ENCODE measurements at places on chromosomes 2 and 18. TPM values are rescaled to one million over a fixed set of nuclear protein-coding genes. Genes with fewer than 3 reads are reported as not detected.

- H3K4me1 ChIP-seq, result no peaks in the 10 kb centered on the region
- no peaks in the 10 kb centered on the region for H3K36me3 ChIP-seq
Observed at GRCh38 chr2:128573531-128573930, 254.9 kb upstream of the HS6ST1 start.

DNA sequence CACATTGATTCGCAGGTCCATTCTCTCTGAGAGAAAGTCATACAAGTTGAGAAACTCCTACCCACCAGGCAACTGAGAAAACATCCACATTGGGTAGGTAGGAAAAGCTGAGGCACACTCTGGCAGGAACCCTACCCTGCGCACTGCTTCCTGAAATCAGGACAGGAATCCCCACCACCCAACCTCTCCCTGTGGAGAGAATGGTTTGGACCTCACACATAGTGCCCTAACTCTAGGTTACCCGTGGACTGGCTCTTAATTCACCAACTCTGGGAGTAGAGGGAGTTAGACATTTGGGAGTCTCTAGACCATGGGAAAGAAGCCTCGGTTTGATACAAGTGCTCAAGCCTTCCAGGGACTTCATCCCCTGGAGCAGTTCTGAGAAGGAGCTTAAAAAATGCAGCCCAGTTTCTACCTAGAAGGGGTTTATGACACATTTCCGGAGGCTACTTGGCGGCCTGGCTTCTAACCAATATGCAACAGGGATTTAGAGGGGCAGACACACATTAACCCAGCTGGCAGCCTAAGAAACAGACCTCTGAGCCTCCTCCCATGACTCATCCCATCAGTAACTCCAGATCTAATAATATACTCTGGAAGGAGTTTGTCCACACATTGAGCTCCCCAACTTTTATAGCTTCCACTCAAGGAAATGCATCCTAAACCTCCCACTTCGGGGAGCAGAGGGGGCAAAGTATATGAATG is 136.7 kb downstream of the EML6 start:
- no peaks in the 10 kb centered on the region for H3K27me3 ChIP-seq
- H3K4me1 ChIP-seq, result no peaks in the 10 kb centered on the region
- DNase-seq, result no peak
- H3K27ac ChIP-seq, result no peak overlapping the region

DNA sequence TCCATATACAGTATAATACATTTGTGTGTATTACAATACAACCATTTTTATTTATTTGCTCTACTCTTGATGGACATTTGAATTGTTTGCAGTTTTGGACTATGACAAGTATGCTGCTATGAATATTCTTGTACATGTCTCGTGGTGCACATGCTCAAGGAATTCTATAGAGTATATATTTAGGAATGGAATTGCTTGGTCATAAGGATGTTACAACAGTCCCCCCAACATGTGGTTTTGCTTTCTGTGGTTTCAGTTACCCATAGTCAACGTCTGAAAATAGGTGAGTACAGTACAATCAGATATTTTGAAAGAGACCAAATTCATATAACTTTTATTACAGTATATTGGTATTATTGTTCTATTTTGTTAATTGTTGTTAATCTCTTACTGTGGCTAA is 24.1 kb upstream of the PLEKHM3 start:
- no peak overlapping the region for H3K4me3 ChIP-seq
- no peak overlapping the region for H3K27ac ChIP-seq
- H3K36me3 ChIP-seq, result no peaks in the 10 kb centered on the region
- no peak for DNase-seq
- H3K4me1 ChIP-seq, result no peaks in the 10 kb centered on the region

DNA sequence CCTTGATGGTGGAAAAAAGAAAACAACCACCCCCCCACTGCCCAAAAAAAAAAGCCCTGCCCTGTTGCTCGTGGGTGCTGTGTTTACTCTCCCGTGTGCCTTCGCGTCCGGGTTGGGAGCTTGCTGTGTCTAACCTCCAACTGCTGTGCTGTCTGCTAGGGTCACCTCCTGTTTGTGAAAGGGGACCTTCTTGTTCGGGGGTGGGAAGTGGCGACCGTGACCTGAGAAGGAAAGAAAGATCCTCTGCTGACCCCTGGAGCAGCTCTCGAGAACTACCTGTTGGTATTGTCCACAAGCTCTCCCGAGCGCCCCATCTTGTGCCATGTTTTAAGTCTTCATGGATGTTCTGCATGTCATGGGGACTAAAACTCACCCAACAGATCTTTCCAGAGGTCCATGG is 28.0 kb downstream of the MAL start:
- no peaks in the 10 kb centered on the region for H3K36me3 ChIP-seq
- DNase-seq, result no peak
- peaks cover 56% of the 10 kb centered on the region for H3K4me1 ChIP-seq
- no peak overlapping the region for H3K4me3 ChIP-seq
- no peaks in the 10 kb centered on the region for H3K27me3 ChIP-seq

DNA sequence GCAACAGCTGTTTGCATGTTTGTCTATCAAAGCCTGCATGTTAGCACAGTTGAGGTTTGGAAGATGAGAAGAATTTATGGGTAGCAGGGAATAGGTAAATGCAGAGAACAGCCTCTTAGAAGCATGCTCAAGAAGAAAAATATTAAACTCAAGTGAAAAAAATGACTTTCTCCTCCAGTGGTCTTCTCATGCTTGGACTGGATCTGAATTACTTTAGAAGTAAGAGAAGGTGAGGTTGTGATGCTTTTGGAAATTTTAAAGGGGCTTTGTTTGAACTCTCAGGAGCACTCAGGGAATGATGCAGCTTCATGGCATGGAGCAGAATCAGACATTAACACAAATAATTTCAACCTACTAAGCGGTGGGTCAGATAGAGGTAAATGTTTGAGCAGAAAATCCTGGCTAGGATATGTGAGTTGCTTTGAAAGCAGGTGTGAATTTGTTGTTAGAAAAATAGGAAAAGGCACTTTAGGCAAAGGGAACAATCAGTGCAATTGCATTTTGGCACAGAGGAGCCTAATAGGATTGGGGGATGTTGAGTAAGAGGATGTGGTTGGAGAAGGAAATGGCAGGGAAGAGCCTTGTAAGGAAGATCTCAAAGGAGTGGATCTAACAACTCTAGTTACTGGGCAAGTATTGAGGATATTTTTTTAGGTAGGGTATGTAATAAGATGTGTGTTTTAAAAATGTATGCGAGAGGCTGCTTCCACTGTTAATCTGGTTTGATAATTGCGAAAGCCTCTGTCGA is 76.3 kb downstream of the DDX1 start:
- H3K27me3 ChIP-seq, result peaks cover 3% of the 10 kb centered on the region
- H3K4me3 ChIP-seq, result no peak overlapping the region
- no peaks in the 10 kb centered on the region for H3K36me3 ChIP-seq
- no peak overlapping the region for H3K27ac ChIP-seq
- H3K4me1 ChIP-seq, result no peaks in the 10 kb centered on the region

GRCh38 chr2:141392517-141393213 is 738.2 kb downstream of the LRP1B start:
- no peaks in the 10 kb centered on the region for H3K27me3 ChIP-seq
- no peak overlapping the region for H3K27ac ChIP-seq
- no peak for DNase-seq

ERMN gene
- 0.64 TPM for total RNA-seq

HSPD1 gene
- total RNA-seq, result 1,152 TPM

IL18R1 gene
- total RNA-seq, result 17.9 TPM

SERPINB12 gene
- not detected for total RNA-seq

FLACC1 gene
- total RNA-seq, result 2.5 TPM

CUL3 gene
- total RNA-seq, result 104 TPM

Data from CD8-positive, alpha-beta memory T cell (primary cell).